Stimulated activated CD4-positive, alpha-beta T cell treated with anti-CD3 and anti-CD28 coated beads, Interleukin-1b, Interleukin-23, amount 100 ng/mL, for 1 hour (primary cell): ENCODE measurements at places on chromosomes 6 and 20.

DNA sequence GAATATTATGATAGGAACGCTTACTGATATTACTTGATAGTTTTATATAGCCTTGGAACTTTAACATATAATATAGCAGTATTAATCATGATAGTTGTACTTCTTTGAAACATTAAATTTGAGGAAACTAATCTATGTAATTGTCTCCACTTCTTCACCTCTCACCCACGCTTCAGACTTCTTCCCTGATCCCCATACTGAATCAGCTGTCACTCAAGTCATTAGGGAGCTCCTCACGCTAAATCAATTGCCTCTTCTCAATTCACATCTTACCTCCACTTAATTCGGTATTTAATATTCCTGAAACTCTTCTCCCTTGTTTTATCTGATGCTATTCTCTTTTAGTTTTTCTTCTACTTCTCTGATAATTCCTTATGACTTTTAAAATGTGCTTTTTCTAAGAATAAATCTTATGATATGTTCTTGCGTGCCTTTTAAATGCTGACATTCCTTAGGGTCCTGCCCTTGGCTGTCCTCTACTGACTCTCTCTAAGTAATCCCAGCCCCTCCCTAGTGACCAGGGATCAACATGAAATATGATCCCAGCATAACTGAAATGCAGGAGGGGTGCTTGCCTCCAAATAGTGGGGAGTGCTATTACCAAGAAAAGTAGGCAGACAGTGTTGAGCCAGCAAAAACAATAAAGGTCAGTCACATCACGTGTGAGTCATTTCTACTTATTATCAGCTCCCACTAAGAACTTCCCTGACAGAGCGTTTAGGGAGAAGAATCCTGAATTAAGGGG lies 9.9 kb downstream of the ANKRD66 start:
- DNase-seq, result no peak

DNA sequence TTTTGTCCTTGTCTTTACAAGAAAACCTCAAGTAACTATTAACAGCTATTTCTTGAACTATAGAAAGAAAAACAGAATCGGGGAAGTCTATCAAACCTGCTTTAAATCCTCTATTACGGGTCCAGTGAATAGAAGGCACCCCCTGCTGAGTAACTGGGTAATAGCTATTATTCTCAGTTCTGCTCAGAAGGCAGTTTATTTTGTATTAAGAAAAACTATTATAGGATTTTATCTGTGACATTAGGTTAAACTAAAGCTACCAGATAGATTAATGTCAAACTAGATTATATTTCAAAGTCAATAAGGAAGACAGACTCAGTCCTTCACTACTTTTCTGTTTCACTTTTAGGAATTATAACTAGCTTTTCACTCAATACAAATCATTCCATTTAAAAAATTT lies 93.7 kb downstream of the DST start:
- no peak for DNase-seq

GRCh38 chr6:53335224-53335994 lies 13.3 kb downstream of the ELOVL5 start:
- DNase-seq, result peak; percentile 33

GRCh38 chr6:122143813-122144601 lies 255.4 kb upstream of the HSF2 start:
- no peak for DNase-seq

- no peak for DNase-seq
These were observed 1.4 kb downstream of the NKX2-4 start for GRCh38 chr20:21395666-21396598.

DNA sequence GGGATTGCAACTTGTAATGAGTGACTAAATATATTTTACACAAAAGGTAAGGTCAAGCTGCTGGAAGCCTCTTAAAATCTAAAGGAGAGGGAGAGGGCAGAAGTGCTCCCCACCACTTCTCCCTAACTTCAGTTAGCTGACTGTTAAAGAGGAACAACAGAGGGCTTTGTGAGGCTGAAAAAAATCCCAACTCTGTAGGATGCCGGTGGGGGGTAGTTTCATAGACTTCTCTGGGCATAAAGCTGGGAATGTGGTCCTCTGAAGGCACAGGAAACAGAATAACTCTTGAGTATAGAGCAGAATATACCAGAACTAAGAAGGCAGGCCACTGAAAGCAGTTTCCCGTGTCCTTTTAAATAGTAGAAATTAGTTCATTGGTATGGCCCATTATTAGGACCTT lies 71.6 kb downstream of the KIF6 start:
- no peak for DNase-seq

- DNase-seq, result no peak
These were observed 78.0 kb downstream of the RWDD2A start for GRCh38 chr6:83270971-83271719.

GRCh38 chr20:24943731-24944130 lies 5.3 kb upstream of the CST7 start:
- DNase-seq, result no peak

GRCh38 chr20:22098511-22098910 lies 393.0 kb downstream of the PAX1 start:
- DNase-seq, result no peak

DNA sequence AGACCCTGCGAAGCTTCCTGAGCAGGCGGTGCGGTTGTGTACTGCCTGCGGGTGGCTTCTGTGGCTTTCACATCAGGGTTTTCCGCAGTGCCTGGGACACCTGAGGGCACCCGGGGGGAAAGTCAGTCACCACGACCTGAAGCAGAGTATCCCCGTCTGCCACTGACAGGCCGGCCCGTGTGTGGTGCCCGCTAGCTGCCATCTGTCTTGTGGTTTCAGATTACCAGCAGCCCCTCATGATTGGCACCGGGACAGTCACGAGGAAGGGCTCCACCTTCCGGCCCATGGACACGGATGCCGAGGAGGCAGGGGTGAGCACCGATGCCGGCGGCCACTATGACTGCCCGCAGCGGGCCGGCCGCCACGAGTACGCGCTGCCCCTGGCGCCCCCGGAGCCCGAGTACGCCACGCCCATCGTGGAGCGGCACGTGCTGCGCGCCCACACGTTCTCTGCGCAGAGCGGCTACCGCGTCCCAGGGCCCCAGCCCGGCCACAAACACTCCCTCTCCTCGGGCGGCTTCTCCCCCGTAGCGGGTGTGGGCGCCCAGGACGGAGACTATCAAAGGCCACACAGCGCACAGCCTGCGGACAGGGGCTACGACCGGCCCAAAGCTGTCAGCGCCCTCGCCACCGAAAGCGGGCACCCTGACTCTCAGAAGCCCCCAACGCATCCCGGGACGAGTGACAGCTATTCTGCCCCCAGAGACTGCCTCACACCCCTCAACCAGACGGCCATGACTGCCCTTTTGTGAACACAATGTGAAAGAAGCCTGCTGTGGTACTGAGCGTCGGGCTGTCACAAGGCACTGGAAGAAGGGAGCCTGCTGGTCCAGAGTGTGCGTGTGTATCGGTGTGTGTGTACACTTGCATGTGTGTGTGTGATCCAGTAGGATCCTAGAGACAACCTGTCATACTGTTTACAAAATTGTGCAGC lies 54.4 kb downstream of the GOPC start:
- no peak for DNase-seq
